ENCODE measurements at places on chromosomes 5 and 9.

DNA sequence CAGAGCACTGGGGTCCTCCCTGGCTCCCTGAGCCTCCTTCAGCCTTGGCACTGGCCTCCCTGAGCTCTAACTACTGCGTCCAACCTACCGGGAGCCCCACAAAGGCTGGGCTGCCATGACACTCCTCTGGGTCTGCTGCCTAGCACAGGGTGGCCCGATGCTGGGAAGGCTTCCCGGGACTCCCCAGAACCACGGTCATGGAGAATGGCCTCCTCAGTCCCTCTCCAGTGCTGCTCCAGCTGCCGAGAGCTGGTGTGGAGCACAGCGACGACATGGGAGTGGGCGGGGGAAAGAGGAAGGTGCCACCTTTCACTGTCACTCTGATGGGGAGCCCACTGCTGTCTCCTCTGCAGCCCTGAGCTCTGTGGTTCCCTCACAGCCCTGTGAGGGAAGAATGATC lies 61.5 kb upstream of the RNF130 start:
- DNase-seq: no peak

GRCh38 chr5:171593976-171594375 lies 174.5 kb downstream of the FGF18 start:
- no peak for DNase-seq

DNA sequence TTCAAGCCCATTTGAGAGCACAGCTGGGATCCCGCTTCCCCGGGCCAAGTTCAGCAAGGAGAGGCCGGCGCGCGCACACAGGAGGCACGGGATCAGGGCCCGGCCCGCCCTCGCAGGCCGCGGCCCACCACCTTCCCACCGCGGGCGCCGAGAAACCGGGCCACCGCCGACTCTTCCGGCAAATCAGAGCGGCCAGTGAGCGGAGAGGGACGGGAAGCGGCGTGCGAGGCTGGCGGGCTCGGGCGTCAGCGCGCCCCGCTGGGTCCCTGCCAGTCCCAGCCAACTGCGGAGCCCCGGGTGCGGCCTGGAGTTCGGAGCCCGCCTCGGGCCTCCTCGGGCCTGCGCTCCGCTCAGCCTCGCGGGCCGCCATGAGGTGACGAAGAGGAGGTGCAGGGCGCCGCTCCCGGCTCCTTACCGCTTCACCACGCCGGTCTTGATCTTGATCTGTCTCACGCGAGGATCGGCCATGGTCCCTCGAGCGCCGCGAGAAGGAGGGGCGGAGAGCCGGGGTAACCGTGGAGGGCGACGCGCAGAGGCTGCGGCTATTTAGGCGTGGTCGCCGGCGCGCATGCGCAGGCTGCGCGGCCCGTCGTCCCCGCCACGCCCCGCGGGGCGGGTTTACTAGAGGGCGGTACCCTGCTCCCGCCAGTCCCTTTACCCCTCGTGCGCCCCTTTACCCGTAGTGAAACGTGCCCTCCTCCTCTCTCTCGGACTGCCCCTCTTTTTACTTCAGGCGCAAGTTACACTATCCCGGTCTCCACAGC lies at the start of gene TBCA:
Gene TBCA (minus strand): TSS at position 550 of the 764 bp plus-strand sequence. CDS start 82 bp downstream, at position 468.
- peak; percentile 88 for DNase-seq

DNA sequence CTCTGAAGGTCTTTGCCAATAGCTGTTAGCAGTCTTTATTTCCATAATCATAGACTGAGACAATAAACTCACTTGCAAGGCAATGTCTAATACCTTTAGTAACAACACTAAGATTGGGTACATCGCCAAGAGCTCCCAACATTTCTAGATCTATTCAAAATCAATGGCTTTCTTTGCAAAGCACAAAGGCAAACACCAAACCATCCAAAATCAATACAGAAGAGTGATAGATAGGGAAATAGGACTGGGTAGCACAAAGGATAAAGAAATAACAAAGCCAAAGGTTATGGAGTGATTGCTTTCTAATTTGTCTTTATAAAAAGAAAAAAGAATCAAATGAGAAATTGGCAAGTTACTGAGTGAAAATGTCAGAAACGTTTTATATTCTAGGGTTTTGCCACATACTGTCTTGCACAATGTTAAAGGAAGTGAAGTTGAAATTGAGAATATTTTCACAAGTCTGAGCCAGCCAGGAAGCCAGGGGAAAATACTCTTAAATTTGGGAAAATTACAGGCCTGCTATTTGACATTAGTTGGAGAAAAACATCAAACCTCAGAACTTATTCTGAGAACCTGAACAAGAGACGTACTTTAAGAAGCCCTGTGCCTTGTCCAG lies 53.3 kb upstream of the LHFPL2 start:
- no peak for DNase-seq

GRCh38 chr5:168172760-168173223 lies 118.7 kb upstream of the WWC1 start:
- peak; percentile 72 for DNase-seq

DNA sequence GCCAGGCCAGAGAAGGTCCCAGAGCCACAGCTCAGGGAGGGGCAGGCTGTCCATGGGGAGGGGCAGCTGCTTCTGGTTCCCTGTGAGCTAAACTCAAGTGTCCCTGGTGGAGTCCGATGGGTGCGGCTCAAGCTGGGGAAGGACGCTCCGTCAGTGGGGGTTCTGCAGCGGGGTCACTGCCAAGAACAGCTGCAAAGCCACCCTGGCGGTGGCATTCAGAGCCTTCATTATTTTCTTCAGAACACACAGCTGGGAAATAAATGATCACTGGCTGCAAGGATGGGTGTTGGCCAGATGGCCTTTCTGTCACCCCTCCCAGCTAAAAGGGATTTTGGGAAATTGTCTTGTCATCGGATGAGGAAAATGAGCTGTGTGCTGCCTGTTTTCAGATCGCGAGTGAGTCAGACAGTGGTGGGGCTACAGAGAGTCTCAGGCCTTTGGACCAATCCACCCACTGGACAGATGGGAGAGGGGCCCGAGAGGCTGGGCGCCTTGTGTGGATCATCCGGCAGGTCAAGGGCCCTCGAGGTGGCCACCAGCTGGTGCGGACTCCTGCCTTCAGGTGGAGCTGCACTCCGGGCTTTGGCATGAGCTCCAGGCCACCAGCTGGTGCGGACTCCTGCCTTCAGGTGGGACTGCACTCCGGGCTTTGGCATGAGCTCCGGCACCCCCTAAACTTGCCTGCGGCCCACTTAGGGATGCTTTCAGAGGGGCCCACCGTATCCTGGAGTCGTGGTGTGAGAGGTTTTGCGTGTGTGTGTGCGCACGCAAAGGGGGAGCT lies 17.9 kb upstream of the GFPT2 start:
- DNase-seq: no peak

- peak; percentile 49 for DNase-seq
Measured at GRCh38 chr9:114785866-114786650, 19.8 kb downstream of the TNFSF15 start.

- DNase-seq: no peak
Measured at GRCh38 chr9:113535756-113536155, 72.2 kb downstream of the RGS3 start.

DNA sequence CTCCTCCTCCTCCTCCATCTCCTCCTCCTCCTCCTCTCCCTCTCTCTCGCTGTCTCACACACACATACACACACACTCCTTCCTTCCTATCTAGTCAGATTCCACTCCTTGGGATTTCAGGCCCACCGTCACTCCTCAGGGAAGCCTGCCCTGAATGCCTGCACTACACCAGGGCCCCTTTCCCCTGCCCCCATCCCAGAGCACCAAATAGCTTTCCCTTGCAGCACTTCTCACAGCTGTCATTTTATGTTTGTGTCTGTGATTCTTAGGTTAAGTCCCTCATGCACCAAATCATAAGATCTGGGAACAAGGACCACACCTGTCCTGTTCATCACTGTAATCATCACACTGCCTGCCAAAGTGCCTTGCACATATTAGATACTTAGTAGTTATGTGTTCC lies 86.5 kb upstream of the GABRP start:
- no peak for DNase-seq

GRCh38 chr5:153998010-153998409 lies 40.7 kb downstream of the FAM114A2 start:
- no peak for DNase-seq

GRCh38 chr5:68682400-68683160 lies 411.2 kb upstream of the SLC30A5 start:
- no peak for DNase-seq

DNA sequence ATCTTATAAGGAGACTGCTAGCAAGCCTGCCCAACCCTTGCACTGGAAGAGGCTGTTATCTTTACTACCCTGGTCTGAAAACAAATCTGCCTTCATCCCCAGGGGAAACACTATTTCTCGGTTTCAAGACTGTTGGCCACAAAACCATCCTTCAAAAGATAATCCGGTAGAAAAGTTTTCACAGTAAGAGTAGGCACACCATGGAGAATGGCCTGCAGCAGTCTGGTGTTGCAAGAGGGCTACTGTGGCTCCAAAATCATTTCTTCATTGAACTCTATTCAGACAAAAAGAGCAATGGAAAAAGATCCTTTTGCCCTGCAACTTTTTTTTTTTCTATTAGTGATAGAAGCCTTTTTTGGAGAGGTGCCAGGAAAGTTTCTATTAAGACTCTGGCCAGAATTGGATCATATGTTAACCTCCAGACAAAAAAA lies 163.9 kb downstream of the ARHGEF28 start:
- DNase-seq: no peak

GRCh38 chr9:97437051-97437600 lies 25.2 kb downstream of the TDRD7 start:
- DNase-seq: no peak

- no peak for DNase-seq
Measured at GRCh38 chr5:89260254-89260653, 377.3 kb upstream of the MEF2C start.

- DNase-seq: no peak
Measured at GRCh38 chr5:143214458-143214857, 189.0 kb downstream of the NR3C1 start.
